ENCODE measurements at places on chromosomes 7 and 10.

DNA sequence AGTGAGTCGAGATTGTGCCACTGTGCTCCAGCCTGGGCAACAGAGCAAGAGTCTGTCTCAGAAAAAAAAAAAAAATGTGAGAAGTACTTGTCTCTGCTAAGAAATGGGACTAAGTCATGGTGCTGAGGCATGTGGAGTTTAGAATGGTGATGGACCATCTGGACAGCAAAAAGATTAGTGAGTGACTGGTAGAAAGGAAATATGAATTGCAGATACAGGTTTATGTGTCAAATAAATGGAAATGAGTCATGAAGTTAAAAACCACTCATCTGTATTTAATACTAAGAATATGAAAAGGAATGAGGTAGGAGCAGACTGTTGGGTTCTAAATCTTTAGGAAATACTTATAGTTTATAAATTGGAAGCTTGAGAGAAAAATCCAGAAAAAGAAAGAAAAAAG lies 625.7 kb upstream of the ANKRD30A start:
- DNase-seq: no peak

DNA sequence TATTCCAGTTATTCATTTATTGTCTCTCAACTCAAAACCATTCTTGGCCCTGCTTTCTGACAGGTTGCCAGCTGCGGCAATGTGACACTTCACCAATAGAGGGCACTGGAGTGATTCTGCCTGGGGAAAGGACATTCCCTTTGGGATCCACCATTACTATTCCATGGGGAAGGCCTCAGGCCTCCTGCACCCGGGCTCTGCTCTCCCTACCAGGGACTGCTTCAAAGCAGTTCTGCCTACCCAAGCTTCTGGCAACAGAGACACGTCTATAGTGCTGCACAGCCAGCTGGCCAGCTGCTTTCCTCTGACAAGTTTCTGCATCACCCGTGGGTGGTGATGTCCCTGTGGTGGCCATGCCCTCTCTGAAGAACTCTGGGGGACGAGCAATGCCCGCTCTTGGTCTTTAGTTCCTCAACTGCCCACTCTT lies 163.8 kb downstream of the ELMO1 start:
- DNase-seq: no peak

DNA sequence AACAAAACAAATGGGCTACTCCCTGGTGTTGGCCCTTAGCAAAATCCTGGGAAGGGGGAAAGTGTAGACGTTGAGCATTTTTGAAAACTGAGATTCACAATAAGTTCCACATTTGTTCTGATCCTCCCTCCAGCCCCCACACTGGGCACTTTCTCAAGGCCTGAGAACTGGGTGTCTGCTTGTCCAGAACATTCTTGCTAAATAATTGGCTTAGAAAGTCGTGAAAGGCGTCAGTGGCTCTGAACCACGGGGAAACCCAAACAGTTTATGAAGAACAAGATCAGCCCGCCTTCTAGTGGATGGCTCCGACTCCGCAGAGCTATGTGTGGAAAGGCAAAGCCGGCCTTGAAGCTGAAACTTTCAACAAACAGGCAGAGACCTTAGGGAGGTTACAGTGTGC lies 370.1 kb downstream of the PRPF18 start:
- no peak for DNase-seq

- no peak for DNase-seq
Observed at GRCh38 chr10:10385831-10386230, 631.8 kb upstream of the CELF2 start.

All from stimulated activated CD8-positive, alpha-beta memory T cell treated with anti-CD3 and anti-CD28 coated beads, Interleukin-7, amount 100 ng/mL, for 4 hours (primary cell).